ENCODE measurements at places on chromosomes 3 and 15.

DNA sequence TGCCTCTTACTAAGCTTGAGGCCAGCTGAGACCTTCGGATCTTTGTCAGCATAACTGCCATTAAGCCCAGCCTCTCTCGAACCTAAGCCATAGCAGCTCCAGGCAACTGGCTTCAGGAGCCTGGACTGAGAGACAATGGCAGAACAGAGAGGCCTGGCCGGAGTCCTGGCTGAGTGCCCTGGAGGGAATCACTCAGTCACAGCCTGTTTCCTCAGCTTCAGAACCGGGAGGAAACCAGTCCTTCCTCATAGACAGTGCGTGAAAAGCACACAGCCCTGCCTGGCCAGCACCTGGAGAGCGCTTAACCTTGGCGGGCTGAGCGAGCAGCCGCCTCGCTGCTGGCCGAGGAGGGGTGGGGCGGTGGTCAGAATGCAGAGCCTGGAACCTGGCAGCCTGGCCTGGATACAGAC is 21.6 kb downstream of the RNU5B-1 start:
- no peak for DNase-seq

DNA sequence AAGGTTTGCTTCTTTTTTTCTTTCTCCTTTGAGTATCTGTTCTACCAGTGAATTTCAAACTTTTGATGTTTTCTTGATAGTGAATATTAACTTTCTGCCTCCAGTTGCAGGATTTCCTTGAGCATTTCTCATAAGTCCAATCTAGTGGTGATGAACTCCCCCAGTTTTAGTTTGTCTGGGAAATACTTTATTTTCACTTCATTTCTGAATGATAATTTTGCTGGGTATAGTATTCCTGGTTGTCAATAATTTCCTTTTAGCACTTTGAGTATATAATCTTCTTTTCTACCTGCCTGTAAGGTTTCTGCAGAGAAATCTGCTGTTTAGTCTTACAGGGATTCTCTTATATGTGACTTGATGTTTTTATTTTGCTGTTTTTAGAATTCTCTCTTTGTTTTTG is 21.0 kb downstream of the TPRG1 start:
- no peak for DNase-seq

DNA sequence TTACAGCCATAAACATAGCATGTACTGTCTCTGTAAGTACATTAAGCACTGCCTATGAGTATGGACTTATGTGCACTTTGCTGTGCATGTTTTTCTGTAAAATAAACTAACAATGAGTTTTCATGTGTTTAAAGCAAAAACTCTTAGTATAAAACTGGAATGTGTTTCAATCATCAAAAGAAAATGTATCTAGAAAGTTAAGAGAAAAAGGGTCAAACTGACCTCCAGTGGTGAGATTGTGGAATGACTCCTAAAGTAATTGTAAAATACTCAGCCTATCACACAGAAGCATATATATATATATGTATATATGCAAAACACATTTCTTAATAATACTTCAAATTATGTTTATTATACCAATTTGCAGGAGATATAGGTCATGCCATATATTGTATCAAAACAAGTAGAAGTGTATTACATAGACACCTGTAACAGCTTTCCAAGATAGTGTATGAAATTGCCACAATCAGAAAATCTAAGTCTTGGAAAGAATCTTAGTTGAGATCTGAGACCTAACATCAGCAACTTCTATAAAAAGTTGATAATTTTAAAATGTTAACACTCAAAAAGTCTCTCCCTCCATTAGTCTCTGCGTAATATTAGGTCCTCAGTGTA is 199.6 kb downstream of the FMN1 start:
- peak; percentile 49 for DNase-seq

GRCh38 chr3:178777718-178778411 is 241.6 kb downstream of the KCNMB2 start:
- DNase-seq = peak; percentile 78

DNA sequence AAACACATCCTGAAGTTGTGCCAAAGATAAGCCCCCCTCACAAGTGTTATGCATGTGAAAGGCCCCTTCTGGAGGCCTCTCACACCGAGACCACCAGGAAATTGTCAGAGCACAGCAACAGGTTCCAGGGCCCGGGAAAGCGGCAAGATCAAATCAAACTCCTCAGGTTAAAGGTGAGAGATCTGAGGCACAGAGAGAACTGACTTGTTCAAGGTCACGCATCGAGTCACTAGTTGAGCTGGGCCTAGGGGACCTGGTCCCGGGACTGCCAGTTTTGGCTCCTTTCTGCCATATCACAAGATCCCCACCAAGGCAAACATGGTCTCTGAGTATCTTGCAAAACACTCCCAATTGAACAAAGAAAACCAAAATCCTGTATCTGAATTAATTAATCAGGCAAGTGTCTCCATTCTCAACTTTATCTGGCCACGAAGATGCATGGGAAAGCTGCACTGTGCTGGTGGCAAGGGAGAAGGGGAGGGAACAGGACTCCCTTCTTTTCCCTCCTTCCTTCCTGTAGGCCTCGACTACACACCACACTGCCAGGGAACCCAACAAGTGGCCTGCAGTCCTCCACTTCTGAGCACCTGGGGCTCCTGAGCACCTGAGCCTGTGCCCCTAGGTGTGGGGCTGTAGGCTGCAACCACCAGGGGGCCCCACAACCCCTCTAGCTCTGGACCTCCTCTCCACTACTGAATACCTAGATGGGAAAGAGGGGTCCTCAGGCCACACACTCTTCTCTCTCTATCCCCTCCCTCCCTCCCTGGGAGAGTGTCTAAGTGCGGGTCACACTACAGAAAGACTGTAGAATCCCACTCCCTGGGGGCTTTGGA is 37.3 kb downstream of the ANP32A start:
- DNase-seq = peak; percentile 22

DNA sequence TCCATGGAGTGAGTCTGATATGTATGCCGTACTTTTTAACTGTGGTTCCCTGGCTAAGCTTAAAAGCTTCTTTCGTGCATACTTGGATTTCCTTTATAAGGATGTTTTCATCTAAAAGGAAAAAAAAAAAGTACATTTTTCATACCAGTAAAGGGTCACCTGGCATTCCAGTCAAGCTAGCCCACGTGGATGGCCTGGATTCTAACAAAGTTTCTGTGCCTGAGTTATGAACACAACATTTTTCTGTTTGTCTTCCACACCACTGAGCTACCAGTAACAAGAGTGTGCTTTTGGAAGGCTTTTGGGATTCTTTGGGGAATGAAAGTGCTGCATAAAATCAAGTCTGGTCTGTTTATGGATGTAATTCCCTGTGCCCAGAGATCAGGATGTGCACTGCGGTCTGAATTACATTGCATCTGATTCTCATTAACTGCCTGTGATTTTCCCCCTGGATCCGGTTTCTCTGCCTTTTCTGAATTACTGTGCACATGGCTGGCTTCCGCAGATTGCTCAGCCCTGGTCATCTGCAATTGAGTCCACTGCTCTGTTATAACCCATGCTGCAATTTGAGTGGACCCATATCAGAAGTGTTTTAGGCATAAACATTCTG is 38.2 kb upstream of the MAGI1 start:
- DNase-seq = peak; percentile 82

GRCh38 chr3:186154641-186155040 is 45.8 kb upstream of the ETV5 start:
- no peak for DNase-seq
